ENCODE measurements at places on chromosomes 3 and 15.
A peak's percentile ranks its signal among the peaks of the same experiment; 100 is the strongest.

DNA sequence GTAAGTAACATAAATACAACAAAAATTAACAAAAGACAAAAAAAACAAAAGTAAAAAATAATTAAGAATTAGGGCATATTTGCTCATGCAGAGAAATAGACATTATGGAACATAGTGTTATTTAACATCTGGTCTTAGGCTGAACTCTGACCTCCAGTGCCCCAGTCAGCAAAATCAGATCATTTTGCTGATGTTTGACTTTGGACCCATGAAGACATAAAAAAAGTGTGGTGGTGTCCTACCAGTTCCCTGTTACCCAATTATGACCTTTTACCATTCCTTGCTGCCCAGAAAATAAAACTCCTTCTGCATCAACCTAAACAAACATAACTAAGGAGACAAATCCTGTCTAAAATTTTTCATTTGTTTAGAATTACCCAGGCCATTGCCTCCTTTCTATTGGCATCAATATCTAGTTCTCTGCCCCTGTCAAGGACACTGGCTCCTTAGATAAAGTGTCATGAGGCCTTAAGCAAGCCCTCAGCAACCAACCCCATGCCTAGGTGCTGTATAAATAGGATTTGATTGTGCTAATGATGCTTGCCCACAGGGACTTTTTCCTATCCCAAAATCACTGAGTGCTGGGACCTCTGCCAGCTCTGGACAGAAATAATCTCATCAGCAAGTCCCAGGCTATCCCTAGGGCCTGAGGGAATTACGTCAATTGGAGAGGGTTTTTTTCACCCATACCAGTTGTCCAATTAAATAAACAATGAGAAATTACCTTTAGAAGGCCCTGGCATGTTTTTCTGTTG, 334.5 kb upstream of the UMPS start:
- DNase-seq, result peak; percentile 5

GRCh38 chr15:33425142-33425541, 114.4 kb downstream of the RYR3 start:
- no peak for DNase-seq

GRCh38 chr15:38631119-38632075, 66.8 kb upstream of the RASGRP1 start:
- DNase-seq, result no peak

DNA sequence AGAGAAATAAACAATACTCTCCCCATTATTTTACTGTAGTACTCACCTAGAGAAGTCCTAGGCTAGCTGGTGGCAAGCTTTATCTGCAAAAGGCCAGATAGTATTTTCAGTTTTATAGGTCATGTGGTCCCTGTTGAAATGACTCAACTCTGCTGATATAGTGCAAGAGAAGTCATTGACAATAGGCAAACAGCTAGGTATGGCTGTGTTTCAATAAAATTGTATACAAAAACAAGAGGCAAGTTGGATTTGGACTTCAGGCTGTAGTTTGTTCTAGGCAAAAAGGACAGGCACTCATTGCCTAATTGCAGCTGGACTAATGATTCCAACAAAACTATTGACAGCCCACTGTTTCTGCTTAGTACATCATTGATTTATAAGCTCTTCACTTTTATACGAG, 328.0 kb upstream of the PDZRN3 start:
- DNase-seq, result no peak

DNA sequence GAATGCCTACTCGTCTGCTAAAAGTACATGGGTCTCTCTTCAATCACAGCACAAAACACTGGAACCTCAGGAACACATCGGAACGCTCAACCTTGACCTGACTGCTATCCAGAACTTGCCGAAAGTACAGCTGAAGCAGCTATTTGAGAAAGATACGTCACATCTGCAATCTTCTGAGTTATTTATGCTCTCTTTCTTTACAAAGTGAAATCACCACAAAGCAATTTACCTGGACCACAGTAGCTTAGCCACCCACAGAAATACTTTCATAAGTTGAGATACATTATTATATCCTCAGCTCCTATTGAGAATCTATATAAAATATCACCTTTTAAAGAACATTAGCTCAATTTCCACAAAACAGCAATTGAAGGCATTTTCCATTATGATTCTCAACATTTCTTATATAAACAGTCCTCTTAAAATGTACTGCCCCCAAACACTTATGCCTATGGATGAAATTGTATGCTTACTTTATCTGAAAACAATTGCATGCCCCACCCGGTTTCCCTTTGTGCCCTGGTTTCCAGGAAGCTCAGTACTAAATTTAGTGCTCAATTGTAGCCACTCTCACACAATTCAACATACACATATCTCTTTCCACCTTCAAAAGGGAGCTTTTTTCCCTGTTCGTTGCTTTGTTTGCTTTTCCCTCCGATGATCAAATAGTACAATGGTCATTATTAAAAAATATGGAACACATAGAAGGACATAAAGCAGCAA, 31.8 kb downstream of the HEG1 start:
- DNase-seq, result no peak

- DNase-seq, result no peak
These were observed 339.2 kb upstream of the NECTIN3 start for GRCh38 chr3:110732420-110732819.

GRCh38 chr3:4228295-4228694, 74.9 kb upstream of the SETMAR start:
- DNase-seq, result no peak

DNA sequence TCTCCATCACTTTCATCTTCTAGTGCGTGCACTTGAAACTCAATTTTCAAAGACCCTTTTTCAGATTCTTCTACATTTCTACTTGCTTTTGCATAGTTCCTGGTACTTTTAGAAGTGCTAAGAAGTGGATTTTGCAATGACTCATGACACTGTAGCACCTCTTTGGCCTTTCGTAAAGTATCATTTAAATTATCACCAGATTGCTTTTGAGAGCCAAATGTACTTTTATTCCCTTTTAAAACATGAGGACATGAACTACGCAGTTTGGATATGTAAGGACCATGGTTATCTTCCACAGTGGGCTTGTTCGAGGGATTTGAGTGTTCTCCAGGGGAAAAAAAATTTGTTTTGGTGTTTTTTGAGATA, 40.5 kb downstream of the ZNF106 start:
- DNase-seq, result peak; percentile 5

GRCh38 chr15:74040109-74040850, 42.1 kb downstream of the GOLGA6A start:
- no peak for DNase-seq

GRCh38 chr3:141686466-141687291, 51.4 kb upstream of the RNF7 start:
- peak; percentile 35 for DNase-seq

- DNase-seq, result no peak
These were observed 98.9 kb upstream of the ST8SIA2 start for GRCh38 chr15:92294759-92295158.

- no peak for DNase-seq
These were observed 3.5 kb upstream of the PPCDC start for GRCh38 chr15:75019916-75020315.

GRCh38 chr3:119388577-119388976, 74.8 kb downstream of the TMEM39A start:
- no peak for DNase-seq

GRCh38 chr15:60350108-60350507, 47.7 kb downstream of the ANXA2 start:
- DNase-seq, result peak; percentile 18

GRCh38 chr3:187014417-187014864, 84.1 kb downstream of the ST6GAL1 start:
- no peak for DNase-seq

DNA sequence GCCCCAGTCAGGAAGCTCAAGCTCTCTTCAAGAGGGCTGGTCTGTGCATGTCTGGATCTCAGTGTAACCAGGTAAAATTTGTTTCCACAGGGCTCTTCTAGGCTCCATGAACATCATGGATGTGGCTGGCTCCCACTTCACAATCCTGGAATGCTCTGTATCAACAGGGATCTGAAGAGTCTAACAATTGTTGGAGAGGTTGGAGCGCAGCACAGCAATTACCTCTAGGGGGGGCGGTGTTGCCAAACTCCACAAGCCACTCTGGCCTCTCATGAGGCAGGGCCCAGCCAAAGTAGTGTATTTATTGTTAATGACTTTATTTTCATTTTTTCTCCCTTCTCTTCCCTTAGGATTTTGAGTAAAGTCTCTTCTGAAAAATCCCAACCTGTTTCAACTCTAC, 6.1 kb upstream of the EIF2B5 start:
- no peak for DNase-seq

- no peak for DNase-seq
These were observed 19.8 kb upstream of the VILL start for GRCh38 chr3:37970802-37971201.

GRCh38 chr15:38554354-38554753, 10.3 kb downstream of the RASGRP1 start:
- DNase-seq, result no peak

DNA sequence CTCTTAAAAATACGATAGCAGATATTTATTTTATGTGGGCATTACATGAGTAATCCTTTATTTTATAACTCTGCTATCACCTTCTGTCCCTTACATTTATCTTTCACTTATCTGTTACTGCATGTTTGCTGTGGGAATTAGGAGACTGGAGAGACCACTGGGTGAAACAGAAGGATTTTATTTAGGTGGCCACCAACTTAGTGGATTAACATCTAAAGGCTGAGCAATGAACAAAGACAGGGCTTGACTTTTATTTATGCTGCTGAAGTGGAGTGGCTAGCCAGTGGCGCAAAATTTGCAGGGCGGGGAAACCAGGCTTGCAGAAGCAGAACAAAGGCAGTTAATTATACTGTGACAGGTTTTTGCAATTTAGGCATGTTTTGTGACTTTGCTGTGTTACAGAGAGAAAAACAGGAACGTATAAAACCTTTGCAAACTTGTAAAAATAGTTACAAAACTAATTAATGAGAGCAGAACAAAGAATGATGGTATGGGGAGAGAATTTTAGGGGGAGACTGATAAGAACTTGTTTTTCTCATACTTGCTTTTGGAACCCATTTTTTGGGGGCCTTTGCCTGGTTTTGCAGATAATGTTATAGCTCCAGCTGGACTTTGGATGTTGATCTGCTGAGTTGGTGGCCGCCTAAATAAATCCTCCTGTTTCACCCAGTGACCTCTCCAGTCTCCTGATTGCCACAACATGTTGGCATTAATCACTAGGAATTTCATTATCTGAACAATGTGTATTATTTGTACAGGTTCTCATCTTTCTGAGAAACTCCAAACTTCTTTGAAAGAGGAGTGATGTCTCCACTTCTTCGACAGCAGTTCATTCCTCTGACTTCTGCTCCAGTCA, 18.0 kb downstream of the KLHL24 start:
- DNase-seq, result peak; percentile 17

- DNase-seq, result no peak
These were observed 244.6 kb upstream of the WNT5A start for GRCh38 chr3:55731741-55732140.

DNA sequence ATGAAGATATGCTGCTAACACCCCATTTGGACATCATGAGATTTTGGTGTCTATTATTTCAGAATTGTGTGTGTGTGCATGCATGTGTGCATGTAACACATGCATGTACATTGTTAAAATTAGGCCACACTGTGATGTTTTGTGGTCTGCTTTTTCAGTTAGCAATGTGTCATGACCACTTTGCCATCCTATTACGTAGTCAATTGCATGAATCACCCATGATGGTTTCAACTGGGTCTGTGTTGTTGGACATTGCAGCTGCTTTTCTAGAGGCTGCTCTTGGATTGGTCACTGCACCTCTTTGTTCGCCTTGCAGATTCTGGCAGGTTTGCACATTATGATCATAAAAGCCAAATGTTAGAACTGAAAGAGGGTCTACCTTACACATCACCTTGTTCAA, 101.0 kb upstream of the THBS1 start:
- no peak for DNase-seq

- no peak for DNase-seq
These were observed 41.4 kb downstream of the CHSY1 start for GRCh38 chr15:101210466-101210865.

DNA sequence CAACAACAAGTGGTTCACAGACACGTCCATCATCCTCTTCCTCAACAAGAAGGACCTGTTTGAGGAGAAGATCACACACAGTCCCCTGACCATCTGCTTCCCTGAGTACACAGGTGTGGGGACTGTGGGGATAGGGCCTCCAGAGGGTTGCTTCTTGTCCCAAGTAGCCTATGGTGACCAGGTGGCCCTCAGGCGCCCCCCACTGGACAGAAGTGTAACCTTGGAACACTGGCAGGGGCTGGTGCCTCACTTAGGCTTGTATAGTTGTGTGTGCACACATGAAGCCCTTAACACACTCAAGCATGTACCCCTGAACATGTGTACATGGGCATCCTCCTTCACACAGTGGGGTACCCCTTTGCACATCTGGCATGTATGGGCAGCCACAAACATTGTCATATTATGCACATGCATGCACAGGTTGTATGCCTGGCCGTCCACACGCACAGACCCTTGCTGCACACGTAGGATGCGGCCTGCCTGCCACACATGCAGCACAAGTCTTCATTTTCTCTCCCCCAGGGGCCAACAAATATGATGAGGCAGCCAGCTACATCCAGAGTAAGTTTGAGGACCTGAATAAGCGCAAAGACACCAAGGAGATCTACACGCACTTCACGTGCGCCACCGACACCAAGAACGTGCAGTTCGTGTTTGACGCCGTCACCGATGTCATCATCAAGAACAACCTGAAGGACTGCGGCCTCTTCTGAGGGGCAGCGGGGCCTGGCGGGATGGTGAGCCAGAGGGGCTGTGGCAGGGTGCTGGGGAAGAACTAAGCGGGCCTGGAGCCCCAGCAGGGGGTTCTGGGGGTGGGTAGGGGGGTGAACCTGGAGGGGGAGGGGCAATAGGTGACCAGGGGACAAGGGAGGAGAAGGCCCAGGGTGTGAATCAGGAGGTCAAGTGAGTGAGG, 11.7 kb upstream of the SEMA3B start:
- no peak for DNase-seq

- DNase-seq, result no peak
These were observed 20.2 kb upstream of the SLC41A3 start for GRCh38 chr3:126104028-126104635.

DNA sequence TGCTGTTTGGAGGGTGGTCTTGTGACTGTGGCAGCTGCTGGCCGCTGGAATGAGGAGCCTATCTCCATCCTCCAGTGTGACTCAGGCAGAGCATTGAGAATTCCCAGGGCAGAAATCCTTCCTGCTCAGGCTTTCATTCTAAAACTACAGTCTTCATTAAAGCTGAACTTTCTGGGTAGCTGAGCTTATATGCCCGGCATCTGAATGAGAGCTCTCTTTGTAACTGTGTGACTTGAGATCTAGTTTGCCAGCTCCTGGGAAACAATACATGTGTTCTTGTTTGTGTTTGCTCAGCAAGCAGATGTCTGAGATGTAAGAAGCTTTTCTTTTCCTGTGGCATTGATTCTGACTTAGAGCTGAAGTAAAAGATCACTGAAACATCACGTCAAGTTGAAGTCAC, 22.4 kb downstream of the RLBP1 start:
- DNase-seq, result peak; percentile 7

GRCh38 chr15:60417112-60417511, 19.3 kb upstream of the ANXA2 start:
- DNase-seq, result no peak

- DNase-seq, result no peak
These were observed 188.7 kb downstream of the UBE3A start for GRCh38 chr15:25250011-25250596.

Data from DMS79 treated with DMSO at 0.1 percent for 48 hours (cell line).